ENCODE measurements at places on chromosomes 11 and 22.

GRCh38 chr11:93236741-93237675, 39.2 kb upstream of the SLC36A4 start:
- DNase-seq = no peak

DNA sequence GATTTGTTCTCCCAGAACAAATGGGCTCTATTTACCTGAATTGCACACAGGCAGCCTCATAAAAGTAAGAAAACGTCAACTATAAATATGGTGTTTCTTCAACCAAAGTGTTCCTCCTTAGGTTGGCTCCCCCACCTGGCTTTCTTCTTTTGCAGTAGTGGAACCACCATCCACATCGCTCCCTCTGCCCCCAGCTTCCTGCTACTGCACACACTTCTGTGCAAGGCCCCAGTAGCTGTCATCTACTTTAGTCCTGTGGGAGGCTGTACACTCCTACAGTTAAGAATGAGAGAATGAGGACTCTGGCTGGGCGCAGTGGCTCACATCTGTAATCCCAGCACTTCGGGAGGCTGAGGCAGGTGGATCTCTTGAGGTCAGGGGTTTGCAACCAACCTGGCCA, 89.5 kb downstream of the BMAL1 start:
- no peak for DNase-seq

DNA sequence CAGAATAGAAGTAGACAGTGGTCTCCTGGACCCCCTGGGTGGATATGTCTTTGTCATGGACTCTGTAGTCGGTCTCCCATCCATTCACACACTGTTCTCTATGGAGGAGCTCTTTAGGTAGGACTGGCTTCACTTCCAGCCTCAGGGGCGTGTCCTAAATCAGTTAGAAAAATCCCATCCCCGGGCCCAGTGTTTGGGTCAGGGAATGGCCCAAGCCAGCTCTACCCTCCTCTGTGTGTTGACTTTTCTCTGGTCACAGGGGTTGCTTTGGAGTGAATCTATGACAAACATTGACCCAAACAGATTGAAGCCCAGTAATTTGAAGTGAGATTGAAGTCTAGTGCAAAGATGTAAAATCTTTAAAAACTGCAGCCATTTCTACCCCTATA, 34.0 kb downstream of the WEE1 start:
- no peak for DNase-seq

DNA sequence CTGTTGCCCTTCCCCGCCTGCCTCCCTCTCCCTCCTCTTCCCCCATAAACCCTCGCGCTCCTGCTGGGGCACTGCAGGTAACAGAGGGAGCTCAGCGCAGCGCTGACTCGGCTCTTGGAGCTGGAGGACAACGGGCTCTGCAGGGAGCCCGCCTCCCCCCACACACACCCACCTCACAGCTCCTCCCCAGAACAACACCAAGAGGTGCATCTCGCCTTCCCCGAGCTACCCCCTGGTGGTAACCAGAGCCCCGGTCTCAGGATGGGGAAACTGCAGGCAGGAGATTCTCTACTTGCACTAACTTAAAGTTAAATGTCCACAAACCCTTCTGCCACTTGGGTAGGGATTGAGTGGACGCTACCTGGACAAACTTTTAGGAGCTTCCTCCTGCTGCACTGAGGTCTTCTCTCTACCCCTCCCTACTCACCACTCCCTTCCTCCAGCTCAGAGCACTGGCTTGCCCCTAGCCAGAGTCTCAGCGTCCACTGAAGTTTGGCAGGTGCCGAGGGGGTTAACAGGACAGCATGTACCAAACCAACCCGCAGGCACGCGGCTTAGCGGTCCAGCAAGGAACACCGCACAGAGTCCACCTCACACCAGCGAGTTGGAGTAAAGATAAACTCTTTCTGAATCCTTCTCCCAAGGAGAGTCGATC, 4.0 kb upstream of the SCN4B start:
- DNase-seq = no peak

DNA sequence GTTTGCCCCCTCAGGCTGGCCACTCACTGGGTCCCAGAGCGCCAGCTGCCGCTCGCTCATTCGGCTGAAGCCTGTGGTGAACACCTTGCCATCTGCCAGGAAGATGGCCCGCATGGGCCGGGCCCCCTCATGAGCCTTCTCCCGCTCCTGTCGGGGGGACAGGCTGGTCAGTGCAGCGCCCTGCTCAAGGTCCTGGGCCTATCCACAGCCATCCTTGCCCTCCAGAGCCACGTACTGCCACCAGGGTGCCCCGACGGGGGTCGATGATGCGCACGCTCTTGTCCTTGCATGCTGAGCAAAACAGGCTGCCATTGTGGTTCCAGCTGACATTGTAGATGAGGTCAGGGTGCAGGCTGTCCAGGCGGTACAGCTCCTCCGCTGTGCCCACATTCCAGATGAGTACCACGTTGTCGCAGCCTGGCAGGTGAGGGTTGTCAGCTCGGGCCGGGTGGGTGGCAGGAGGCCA, 2.1 kb downstream of the CORO1B start:
- no peak for DNase-seq

DNA sequence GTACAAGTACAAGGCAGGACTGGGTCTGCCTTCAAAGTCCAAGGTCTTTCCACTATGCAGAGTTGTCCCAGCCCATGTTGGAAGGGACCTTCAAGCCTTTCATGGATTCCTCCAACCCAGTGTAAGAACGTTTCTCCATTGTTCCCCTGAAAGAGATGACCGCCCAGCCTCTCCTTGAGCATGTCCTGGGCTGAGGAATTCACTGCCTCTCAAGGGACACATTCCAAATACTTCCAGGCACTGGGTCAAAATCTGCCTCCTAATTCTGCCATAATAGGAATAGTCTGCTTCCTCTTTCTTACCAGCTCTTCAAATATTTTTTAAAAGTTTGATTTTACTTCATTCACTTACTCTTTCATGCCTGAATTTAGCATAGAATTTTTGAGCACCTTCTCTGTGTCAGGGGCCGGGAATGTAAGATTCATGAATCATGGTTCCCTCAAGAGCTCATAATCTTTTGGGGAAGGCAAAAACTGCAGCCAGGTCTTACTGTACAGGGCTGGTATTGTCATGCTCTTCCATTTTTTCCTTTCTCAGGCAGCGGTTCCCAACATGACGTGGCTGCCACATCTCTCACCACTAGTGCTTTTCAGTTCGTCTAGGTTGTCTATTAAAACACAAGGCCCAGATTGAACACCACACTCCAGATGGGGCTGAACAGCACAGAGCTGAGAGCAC, 143.3 kb upstream of the TBCEL start:
- no peak for DNase-seq

Measured in AG04449 (cell line).